Naive thymus-derived CD4-positive, alpha-beta T cell (primary cell): ENCODE measurements at places on chromosomes 5 and 9. TPM values are rescaled to one million over a fixed set of nuclear protein-coding genes. Genes with fewer than 3 reads are reported as not detected.

- no peaks in the 10 kb centered on the region for H3K36me3 ChIP-seq
- DNase-seq, result no peak
- no peak overlapping the region for H3K4me3 ChIP-seq
- no peaks in the 10 kb centered on the region for H3K27me3 ChIP-seq
- no peak overlapping the region for H3K27ac ChIP-seq
Measured at GRCh38 chr5:167877924-167878323, 413.5 kb upstream of the WWC1 start.

GRCh38 chr9:99405359-99405758 lies 183.3 kb downstream of the SEC61B start:
- DNase-seq, result no peak
- H3K4me3 ChIP-seq, result no peak overlapping the region
- no peaks in the 10 kb centered on the region for H3K27me3 ChIP-seq
- H3K27ac ChIP-seq, result no peak overlapping the region
- no peaks in the 10 kb centered on the region for H3K36me3 ChIP-seq
- H3K4me1 ChIP-seq, result no peaks in the 10 kb centered on the region

DNA sequence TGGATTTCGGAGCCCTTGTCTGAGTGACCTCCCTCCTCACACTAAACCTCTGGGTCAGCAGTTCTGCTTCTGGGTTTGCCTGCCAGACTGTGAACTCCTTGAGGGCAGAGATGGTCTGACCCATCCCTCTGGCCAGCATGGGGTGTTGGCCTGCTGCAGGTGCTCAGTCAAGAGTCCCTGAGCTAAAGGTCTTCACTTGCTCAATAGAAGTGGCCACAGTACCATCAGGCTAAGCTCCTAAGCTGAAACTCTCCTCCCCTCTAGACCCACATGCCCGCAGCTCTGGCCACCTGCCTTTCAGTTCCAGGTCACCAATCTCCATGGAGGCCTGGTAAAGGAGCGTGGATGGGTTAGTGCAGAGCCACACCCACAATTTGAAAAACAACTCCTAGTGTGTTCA lies 316.6 kb downstream of the SPOCK1 start:
- no peak for DNase-seq
- no peak overlapping the region for H3K4me3 ChIP-seq
- H3K27ac ChIP-seq, result no peak overlapping the region
- no peaks in the 10 kb centered on the region for H3K4me1 ChIP-seq

GRCh38 chr9:133979273-133979920 lies 12.7 kb downstream of the VAV2 start:
- H3K27me3 ChIP-seq, result no peaks in the 10 kb centered on the region
- H3K4me3 ChIP-seq, result no peak overlapping the region
- no peak for DNase-seq
- no peak overlapping the region for H3K27ac ChIP-seq

The IFNA2 gene
- not detected for total RNA-seq

The BAAT gene
- 0.07 TPM in 1 of 2 replicates, not detected in the other for total RNA-seq

The SPARC gene
- 0.43 TPM for total RNA-seq
